ENCODE measurements at places on chromosomes 2 and 18. TPM values are rescaled to one million over a fixed set of nuclear protein-coding genes. Genes with fewer than 3 reads are reported as not detected.

RUFY4 gene
- total RNA-seq = not detected

NRP2 gene
- 2.5 TPM for total RNA-seq

UNC80 gene
- not detected for total RNA-seq

SAG gene
- total RNA-seq = not detected

PUM2 gene
- 49.5 TPM for total RNA-seq

SLC5A7 gene
- total RNA-seq = not detected

IL1RL1 gene
- total RNA-seq = under 0.01 TPM

Measured in subcutaneous preadipocyte (primary cell).